ENCODE measurements at places on chromosomes 6 and 20.
A peak's percentile ranks its signal among the peaks of the same experiment; 100 is the strongest.

GRCh38 chr6:36755435-36756348, 58.1 kb downstream of the RAB44 start:
- DNase-seq = no peak

- DNase-seq = no peak
Measured at GRCh38 chr6:44142835-44143234, 15.5 kb downstream of the TMEM63B start.

DNA sequence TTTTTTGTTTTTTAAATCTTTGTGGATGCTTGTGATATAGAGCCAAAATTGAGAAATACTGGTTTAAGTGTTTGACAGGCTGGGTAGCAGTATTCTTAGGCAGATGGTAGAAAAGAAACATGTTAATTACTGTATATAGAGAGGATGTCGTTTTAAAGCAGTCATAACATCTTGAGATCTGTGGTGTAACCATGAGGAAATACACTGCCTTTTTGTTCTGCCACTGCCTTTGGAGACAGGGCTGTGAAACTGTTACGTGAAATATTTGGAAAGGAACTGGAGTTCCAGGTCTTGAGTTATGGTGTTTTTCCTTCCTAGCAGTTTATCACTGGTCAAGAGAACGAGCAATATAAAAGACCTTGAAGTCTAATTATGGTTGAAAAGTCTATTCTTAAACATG, 19.5 kb downstream of the STXBP5 start:
- peak; percentile 52 for DNase-seq

GRCh38 chr6:167505782-167506181, 180.9 kb downstream of the TTLL2 start:
- no peak for DNase-seq

- DNase-seq = peak; percentile 53
Measured at GRCh38 chr6:33746036-33746600, 587 bp downstream of the IP6K3 start.

- DNase-seq = peak; percentile 17
Measured at GRCh38 chr20:10660661-10661060, 13.1 kb downstream of the JAG1 start.

DNA sequence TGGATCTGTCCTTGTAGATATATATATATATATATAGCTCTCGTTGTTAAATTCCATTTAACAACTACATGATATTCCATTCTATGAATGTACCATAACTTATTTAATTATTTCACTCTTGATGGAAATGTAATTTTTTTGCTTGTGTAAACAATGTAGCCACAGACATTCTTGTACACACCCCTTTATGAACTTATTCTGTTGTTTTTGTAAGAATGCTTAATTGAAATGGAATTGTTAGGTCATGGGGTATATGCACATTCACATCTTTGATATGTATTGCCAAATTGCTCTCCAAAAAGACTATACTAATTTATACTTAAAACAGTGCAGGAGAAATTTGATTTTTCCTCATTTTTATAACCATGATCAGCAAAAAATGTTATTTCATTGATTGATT, 67.2 kb downstream of the MAP3K4 start:
- DNase-seq = no peak

DNA sequence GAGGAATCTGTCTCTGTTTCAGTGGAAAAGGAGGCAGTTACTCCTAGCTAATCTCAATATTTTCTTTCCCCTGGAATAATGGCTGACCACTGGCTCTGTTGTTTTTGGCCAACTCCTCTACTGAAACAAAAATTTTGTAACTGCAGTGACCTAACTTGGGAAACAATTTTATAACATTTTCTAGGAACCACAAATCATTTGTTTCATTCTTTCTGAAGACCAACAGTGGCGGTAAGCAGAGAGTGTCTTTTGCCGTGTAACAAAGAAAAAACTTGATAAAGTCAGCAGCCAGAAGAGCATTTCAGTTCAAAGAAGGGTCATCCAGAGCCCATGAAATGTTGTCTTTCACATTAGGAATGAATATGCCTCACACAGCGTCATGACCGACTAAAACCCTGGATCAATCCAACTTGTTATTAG, 11.8 kb upstream of the BFSP1 start:
- DNase-seq = peak; percentile 91

GRCh38 chr20:14919501-14920081, 582.2 kb upstream of the FLRT3 start:
- DNase-seq = peak; percentile 32

- no peak for DNase-seq
Measured at GRCh38 chr20:23128461-23129125, 42.5 kb upstream of the CD93 start.

DNA sequence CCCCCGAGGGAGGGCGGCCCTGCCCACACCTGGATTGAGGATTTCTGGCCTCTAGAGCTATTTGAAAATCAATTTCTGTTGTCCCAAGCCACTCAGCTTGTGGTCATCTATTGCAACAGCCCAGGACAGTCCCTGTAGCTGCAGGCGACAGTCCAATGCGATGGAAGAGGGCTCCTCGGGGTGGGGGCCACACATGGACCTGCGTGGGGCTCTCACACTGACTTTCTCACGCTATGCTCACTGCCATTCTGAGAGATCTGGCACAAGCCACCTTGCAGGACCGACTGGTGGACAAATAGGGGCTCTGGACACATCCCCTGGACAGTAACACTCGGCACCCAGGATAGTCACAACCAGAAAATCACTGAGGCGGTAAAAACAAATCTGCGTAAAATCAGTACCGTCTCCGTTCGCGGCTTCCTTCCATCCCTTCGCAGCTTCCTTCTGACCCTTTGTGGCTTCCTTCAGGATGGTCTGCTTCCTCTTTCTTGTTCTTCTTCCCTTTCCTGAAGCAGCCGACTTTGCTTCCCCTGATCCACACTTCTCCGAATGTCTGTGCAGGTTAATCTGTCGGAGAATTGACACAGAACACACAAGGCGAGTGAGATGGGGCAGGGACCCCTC, 21.8 kb downstream of the CTCFL start:
- no peak for DNase-seq

DNA sequence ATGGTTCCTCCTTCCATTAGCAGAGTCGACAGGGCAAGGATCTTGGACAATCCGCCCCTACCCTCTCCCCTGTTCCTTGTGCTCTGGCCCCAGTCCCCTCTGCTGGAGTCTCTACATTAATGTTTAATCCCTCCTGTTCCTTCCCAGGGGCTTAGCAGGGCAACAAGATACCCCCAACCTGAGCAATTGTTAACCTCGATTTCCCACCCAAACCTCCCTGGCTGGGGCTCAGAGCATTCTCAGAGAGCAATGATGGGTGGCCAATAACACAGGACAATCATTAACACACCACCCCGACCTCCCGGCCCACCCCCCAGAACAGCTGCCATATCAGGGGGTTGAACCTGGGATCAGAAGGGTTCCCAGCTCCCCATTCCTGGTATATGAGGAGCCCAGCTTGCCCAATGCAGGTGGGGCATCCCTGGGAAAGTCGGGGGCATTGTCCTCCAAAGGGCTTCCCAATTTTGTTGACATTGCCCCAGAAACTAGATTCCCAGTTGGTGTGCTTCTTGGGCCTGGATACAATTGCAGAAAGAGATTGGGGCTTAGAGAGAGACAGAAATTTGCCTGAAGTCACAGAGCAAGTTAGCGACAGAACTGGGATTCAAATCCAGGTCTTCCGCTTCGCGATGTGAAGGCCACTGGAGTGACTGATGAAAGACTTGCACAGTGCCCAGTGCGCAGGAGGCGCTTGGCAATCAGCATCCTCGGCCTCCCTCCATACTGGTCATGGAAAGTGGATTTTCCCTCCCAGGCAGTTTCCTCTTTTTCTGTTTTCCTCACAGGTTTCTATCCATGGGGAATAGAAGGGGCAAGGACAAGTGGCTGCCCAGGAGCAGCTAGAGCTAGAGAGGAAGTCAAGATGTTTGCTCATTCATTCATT, 59.6 kb upstream of the TTPAL start:
- DNase-seq = no peak

DNA sequence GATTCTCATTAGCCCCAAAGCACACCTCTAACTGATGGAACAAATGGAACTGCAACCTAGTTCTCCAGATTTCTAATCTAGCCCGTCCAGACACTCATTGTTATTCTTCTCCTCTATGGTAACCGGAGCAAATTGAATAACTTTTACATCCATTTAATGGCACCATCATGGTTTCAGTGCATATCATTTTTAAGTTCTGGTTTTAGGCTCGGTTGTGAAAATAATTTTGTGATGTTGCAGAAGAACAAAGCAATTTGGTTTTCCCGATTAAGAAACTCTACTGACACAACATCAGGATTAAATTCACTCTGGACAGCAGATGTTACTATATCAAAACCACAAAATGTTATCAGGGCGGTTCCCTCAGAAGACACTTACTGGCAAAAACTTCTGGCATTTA, 42.5 kb upstream of the HBS1L start:
- no peak for DNase-seq

- peak; percentile 79 for DNase-seq
Measured at GRCh38 chr20:44496976-44497375, 21.3 kb downstream of the TTPAL start.

- no peak for DNase-seq
Measured at GRCh38 chr20:60467771-60468170, 509.5 kb downstream of the CDH26 start.

DNA sequence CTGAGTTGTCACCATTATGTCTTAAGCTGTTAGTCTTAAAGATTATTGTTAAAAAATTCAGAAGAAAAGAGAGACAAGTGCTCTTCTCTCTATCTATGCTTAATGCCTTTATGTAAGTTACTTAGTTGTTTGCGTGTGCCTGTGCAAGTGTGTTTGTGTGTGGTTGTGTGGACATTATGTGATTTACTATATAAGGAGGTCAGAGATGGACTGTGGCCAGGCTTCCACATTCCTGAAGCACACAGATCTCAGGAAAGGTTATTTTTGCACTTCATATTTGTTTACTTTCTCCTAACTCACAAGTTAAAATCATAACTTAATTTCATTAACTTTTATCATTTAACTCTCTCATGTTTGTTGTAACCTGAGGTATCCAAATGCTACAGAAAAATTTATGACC, 14.5 kb downstream of the ENPP4 start:
- DNase-seq = no peak

DNA sequence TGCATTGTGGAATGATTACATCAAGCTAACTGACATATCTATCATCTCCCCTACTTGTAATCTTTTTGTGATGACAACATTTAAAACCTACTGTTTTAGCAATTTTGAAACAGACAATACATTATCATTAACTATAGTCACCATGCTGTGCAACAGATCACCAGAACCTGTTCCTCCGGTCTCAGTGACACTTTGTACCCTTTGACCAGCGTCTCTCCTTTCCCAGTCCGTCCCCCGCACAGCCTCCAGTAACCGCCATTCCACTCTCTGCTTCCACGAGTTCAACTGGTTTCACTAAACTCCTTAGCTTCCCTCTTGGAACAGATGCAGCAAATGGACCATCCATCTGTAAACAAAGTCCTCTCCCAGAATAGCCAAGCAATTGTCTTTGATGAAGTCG, 21.8 kb downstream of the LRP11 start:
- DNase-seq = no peak

DNA sequence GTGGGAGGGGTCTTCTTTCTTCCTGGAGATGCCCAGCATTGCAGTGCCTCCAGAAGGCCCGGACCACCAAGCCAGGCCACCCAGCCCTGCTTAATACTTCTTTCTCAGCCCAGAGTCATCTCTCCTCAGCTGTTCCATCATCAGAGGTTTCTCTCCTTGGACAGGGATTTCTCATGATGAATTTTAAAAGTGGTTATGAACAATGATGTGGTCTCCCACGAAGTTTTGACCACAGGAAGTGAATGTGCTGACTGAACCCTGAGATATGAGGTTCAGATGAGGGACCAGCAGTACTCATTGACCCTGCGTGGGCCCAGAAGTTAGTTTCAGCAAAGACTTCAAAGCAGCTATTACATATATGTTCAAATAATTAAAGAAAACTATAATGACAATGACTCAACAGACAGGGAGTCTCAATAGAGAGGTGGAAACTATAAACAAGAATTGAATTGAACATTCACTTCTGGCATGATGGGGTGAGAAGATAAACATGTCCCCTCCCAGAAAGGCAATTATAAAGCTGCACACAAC, 114.5 kb upstream of the SLC22A16 start:
- peak; percentile 22 for DNase-seq

- DNase-seq = peak; percentile 85
Measured at GRCh38 chr6:82750556-82750955, 315.1 kb downstream of the UBE3D start.

- DNase-seq = no peak
Measured at GRCh38 chr20:1994627-1995026, 769 bp upstream of the PDYN start.

GRCh38 chr6:37630281-37630799, 67.3 kb downstream of the MDGA1 start:
- DNase-seq = peak; percentile 96

- DNase-seq = no peak
Measured at GRCh38 chr20:56663660-56664059, 34.6 kb downstream of the TFAP2C start.

DNA sequence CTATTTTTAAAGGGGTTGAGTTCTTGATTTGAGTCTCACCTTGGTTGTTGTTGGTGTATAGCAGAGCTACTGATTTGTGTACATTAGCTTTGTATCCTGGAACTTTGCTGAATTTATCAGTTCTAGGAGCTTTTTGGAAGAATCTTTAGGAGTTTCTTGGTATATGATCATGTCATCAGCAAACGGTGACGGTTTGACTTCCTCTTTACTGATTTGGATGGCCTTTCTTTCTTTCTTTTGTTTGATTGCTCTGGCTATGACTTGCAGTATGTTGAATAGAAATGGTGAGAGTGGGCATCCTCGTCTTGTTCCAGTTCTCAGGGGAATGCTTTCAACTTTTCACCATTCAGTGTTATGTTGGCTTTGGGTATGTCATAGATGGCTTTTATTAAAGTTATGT, 64.0 kb downstream of the CDYL start:
- DNase-seq = no peak

DNA sequence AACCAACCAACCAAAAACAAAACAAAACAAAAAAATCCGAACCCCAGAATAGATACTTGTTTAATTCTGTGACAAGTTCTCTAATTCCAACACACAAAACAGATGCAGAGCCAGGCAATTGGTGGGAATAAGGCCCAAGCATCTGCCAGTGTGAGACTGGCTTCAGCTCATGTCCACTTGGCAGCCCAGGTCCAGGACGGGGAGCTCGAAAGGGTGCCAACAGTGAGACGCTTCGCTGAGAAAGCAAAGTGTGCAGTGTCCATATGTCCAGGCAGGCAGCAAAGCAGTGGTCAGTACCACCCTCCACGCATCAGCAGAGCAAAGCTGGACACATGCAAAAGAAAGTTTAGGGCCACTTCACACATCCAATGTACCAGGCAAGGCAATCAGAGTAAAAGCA, 102.9 kb downstream of the RALGAPA2 start:
- DNase-seq = no peak

DNA sequence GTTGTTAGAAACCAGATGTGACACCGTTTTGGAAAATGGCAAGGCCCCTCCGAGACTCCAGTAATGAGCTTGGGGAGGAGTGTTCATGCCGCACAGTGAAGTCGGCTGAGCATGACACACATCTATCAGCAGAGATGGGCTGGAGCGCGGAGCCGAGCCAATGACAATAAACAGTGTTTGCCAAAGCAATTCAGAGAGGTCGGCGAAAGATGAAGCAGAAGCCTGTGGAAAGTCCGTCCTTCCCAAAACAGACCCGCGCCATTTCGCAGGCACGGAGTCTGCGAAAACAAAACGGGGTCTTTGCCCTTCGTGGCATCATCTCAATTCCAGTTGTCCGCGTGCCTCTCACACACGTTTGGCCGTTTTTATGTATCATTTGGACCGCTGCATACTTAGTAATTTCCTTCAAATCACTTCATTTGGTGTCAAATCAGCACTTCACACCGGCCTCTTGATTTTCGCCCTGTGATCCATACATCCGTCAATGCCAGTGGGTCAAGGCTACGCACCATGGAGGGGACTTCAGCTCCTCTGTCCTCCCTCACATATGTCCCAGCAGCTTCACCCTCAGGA, 71.3 kb downstream of the SULF2 start:
- peak; percentile 16 for DNase-seq
